GM12892 (cell line): ENCODE measurements at places on chromosomes 4 and X.
A peak's percentile ranks its signal among the peaks of the same experiment; 100 is the strongest.

GRCh38 chr4:80803337-80803736 lies 227.2 kb upstream of the BMP3 start:
- no peak for DNase-seq

DNA sequence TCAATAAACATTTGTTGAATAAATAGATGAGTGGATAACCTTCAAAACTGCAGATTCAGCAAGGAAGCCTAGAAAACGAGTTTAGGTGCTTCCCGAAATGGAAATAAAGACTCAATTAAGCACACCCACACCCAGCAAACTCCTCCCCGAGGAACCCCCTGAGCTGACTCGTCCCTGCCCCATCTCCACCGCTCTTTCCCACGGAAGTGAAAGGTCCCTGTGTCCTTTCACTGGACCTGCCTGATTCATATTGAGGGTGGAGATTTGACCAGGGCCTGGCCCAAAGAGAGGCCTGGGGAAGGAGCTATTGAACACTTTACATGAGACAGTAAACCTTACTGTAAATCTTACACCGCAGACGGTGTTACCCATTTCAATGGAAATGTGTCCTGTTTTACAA lies 129.1 kb downstream of the CPZ start:
- DNase-seq = no peak

DNA sequence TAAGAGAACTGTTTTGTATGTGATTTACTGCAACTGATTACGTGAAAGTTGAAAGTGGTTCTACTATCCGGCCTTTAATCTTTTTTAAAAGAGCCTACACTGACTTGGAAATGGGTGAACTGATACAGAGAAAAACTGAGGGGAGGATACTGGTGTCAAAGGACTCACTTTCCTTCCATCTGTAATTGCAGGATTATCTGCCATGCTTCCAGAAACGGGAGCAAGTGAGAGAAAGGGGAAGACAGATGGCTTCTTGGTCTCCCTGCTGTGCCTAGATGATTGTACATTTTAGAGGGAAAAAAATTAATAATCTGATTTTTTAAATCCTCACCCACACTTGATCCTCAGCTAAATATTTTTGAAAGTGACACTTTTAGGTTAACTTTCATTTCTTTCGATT lies 88.3 kb upstream of the GRID2 start:
- no peak for DNase-seq

- DNase-seq = peak; percentile 27
These were observed 9.6 kb downstream of the CTBP1 start for GRCh38 chr4:1239141-1239949.

DNA sequence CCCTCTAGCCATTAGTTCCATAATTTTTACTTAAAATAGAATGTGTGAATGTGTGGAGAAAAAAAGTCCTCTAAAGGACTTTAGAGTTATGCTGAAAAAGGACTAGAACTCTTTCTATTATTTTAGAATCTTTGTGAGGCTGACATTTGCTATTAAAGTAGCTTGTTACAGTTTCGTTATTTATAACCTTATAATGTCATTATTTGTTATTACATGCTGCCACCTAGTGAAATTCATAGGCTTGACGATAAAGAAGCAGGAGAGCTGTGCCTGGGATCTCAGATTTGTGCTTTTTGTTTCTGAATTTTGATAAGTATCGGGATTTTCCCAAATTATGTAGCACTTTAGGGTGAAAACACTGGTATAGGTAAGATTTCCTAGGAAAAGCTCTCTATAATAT lies 38.5 kb upstream of the TAPT1 start:
- no peak for DNase-seq

DNA sequence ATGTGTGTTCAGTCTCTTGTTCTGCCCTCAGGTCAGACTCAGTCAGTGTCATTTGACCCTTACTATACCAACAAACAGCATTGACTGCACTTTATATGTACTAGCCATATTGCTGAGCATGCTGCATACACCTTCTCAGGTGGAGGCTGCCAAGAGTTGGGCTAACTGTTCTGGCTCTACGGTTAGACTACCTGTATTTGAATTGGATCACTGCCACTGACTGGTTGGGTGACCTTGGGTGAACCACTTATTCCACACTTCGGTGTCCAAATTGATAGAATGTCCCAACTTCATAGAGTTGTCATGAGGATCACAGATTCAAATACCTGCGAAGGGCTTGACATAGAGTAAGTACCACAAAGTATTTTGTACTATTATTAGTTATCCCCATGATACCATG lies 91.2 kb upstream of the GPR50 start:
- DNase-seq = no peak

GRCh38 chr4:146275370-146275769 lies 61.0 kb downstream of the REELD1 start:
- DNase-seq = no peak

DNA sequence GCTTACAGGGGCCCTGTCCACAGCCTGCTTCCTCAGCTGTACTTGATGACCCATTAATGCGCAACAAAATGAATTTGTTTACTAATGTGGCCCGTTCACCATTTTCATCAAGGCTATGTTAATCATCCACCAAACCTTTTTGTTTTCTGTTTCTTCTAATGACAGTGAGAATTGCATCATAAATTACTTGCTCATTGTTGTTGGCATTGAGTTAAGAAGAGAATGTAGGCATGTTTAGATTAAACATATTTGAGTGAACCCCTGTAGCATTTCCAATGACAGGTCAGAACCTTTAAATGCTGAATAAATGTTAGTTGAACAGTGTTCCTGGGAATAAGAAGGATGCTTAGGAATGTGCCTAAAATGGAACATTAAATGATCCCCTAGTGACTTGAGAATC lies 183.4 kb downstream of the SPRY1 start:
- no peak for DNase-seq

DNA sequence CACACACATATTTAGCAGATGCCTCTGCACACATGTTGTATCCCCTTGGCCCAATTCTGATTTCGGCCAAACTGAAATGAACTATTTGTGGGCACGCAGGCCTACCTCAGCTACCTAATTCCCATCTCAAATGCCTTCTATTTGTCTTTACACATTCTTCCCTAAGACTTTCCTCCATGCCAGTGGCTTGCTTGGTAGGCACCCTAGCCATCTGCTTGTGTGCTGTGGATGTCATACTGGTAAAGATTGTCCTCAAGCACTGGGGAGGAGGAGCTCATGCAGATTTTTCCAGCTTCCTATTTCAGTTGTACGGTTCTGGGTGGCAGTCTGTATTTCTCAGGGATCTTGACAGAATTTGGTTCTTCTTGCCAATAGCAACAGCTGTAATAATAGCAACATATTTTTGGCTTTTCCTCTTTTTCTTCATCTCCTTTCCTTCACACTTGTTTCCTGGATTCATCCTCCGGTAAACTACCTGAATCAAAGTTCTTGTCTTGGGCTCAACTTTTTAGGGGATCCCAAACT lies 514.3 kb downstream of the ADGRL3 start:
- no peak for DNase-seq

DNA sequence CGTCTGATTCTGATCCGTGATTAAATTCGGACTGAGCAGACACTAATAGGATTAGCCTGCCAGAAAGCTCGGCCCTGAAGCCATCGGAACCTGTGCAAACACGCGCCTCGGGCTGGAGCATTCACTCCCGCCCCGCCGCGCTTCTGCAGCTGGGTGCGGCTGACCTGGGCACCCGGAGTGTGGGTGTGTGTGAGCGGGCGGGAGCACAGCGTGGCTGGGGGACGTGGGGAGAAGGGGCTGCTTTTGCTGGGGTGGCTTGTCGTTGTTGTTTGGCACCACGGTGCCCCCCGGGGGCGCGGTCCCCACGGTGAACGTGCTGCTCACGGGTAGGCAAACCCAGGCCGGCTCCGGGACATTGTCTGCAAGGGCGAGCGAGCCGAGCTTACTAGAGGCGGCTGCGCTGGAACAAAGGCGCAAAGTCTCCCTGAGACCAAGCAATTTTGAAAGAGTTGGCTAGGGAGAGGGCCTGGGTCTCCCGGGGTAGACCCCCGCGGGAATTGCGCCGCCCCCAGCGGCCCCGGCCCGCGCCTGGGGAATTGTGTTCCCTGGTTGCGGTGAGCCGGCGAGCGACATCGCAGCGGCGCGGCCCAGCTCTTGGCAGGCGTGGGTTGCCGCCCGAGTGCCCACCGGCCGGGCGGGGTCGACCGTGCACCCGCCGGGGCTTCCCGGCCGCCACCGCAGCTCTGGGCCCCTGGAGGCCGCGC lies 1.4 kb downstream of the MAMLD1 start:
- DNase-seq = no peak

- no peak for DNase-seq
These were observed 88.0 kb downstream of the ARSF start for GRCh38 chrX:3129256-3129655.

DNA sequence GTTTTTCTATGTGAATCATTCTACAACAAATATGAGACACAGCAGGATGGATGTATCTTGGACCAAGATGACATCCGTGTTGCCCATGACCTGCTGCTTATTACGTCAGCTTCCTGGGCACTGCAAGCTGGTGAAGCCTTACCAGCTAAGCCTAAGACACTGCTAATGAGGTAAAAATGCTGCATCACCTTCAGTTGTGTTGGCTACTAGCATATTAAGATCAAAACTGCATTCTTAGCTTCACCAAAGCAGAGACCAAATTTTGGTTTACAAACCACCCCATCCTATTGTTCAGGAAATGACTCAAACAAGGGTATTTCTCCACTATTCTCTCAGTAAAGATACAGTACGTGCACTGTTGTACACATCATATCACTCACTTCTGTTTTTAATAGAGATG lies 50.3 kb downstream of the MAML3 start:
- DNase-seq = no peak
